ENCODE measurements at places on chromosomes 3 and 15.

DNA sequence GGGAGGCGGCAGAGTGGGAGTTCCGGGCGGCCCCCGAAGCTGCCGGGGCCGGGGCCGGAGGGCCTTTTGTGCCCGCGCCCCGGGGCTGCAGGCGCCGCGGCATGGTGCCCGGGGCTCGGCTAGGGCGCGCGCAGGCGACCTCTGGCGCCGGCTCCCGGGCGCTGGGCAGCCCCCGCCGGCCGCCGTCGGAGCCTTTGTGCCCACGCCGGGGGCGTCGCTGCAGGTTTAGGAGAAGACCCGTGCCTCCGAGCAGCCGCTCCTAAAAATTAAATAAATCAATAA, 299 bp downstream of the PAQR9 start:
- peak; percentile 45 for DNase-seq

GRCh38 chr15:68638953-68639515, 60.2 kb downstream of the CORO2B start:
- DNase-seq = no peak

DNA sequence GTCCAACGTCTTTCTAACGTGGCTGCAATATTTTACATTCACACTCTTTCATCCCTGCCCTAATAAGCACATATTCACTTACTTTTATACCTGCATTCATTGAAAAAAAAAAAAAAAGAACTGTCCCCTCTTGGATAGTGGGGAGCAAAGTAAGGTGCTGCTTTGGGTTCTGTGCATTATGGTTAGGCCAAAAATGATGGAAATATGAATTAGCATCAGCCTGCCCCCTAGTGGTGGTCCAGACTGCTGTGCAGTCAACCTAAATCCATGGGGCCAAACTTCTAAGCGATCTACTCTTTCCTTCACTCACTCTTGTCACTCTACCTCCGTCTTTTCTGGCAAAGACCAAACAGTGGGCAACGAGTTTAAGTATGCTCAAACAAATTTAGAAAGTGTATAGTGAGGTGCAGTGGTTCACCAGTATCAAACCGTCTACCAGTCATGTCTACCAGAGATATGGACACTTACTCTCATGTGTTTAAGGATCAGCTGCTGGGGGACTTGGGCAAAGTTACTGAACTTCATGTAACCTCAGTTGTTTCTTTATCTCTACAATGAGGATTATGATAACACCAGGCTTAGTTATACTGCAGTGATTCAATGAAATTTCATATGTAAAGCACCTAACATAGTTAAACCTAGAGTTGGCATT, 61.5 kb upstream of the GRM7 start:
- DNase-seq = no peak

- DNase-seq = no peak
Observed at GRCh38 chr3:134326760-134327593, 47.3 kb downstream of the AMOTL2 start.

GRCh38 chr15:29061746-29062145, 176.0 kb downstream of the APBA2 start:
- no peak for DNase-seq

GRCh38 chr3:143124601-143125520, 5.3 kb downstream of the CHST2 start:
- no peak for DNase-seq

DNA sequence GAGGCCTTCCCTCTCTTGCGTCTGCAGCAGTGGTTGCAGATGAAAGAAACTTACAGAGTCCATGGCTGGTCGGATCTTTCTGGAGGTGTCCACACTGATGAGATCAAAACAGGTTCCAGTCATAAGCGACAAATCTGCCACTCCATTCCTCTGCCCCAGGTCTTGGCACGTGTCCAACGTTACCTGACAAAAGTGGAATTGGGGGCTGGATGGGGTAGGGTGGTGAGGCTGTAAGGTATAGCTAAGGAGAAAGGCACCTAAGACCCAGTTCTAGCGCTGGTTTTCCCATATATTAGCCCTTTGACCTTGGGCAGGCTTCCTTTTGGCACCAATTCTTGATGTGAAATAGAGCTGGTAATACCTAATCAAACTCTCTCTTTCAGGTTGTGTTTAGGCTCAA, 11.0 kb downstream of the FAM43A start:
- DNase-seq = no peak

GRCh38 chr3:26652164-26652563, 29.6 kb downstream of the LRRC3B start:
- no peak for DNase-seq

DNA sequence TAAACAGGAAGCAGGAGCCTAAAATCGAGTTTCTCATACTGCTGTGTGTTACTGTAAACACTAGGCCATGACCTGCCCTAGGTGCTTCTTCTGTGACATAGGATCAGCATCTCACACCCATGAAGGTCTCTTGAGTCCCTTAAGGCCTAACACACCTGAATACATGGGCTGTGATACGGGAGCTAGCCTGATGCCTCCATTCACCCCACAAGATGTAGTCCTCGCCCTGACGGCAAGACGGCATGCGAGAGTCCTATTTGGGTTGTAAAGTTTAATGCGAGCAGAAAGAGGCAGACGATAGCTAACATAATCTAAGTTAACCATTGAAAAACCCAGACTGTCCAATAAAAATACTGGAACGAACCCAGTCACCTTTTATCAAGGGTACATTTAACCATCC, 241.1 kb upstream of the ICE2 start:
- no peak for DNase-seq

DNA sequence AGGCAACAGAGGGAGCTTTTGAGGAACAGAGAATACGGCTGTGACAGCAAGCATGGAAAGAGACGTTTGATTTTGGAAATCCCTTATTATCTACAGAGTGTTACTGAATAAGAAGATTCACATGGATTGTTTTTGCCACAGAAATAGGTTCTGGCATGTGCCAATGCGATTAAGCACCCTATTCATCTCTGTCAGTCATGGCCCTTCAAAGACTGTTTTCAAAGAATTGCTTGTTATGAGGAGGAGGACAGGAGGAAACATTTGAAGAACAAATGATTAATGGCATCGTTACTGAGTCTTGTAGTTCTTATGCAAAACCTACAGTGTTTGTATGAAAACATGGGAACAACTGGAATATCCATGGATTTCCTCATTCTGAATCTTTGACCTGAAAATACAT, 86.2 kb downstream of the EPHA6 start:
- no peak for DNase-seq

DNA sequence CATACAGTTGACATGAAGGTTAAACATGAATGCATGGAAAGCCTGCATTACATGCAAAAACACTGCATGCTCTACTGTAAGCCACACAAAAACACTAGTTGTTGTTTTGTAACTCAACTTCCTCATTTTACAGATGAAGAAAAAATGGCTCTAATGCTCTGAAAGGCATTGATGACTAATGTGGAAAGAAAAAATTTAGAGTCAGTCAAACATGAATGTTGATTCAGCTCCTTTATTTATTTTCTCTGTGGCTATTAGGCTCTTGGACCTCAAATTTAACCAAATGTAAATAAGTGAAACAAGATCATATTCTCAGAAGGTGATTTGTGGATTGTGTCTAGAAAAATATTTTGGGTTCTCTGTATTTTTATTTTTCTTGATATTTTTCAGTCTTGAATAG, 336.7 kb upstream of the ZNF717 start:
- no peak for DNase-seq

GRCh38 chr15:37044915-37045648, 55.3 kb downstream of the MEIS2 start:
- DNase-seq = no peak

GRCh38 chr3:14434498-14435151, 32.2 kb downstream of the SLC6A6 start:
- DNase-seq = no peak

DNA sequence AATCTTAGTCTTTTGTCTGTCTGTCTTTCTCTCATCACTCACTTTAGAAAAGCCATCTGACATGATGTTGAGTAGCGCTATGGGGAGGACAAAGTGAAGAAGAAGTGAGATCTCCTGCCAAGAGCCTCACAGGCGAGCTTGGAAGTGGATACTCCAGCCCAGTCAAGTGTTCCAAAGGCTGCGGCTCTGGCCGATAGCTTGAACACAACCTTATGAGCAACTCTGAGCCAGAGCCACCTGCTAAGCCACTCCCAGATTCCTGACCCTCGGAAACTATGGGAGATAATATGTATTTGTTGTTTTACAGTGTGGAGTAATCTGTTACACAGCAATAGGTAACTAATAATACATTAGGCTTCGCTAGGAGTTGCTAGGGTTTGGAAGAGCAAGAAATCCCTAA, 76.2 kb downstream of the MB21D2 start:
- no peak for DNase-seq

- no peak for DNase-seq
Observed at GRCh38 chr3:180694321-180694720, 15.0 kb upstream of the CCDC39 start.

DNA sequence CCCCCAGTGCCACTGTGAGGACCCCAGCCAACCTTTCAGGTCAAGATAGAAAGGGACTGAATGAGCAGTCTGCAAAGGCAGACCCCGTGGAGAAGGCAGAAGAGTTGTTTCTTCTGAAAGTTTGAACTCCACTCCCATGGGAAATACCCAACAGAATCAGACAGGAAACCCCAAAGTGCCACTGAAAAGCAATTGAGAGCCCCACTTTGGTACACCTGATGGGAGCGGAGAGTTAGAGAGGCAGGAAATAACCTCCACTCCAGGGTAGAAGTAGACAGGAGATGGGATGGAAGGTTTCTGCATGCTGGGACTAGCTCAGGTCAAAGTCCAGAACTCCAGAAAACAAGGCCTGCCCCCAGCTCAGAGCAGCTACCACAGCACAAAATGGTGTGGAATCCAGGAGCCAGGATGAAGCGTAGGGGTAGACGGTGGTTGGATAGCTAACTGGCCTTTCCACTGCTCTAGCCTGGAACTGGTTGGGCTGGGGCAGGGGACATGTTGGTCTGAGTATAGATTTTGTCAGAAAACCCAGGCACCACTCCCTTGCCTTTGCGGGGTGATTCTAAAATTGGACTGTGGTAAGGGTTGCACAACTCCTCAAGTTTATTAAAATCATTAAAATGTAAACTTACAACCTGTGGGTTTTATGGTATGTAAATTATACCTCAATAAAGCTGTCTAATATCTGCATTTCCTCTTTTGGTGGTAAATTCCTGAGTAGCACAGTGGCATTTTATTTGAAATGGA, 1.9 kb upstream of the RAB43 start:
- DNase-seq = no peak

GRCh38 chr3:114404590-114404989, 110.8 kb downstream of the TIGIT start:
- no peak for DNase-seq

GRCh38 chr15:40157778-40158447, 3.0 kb upstream of the BUB1B start:
- no peak for DNase-seq

DNA sequence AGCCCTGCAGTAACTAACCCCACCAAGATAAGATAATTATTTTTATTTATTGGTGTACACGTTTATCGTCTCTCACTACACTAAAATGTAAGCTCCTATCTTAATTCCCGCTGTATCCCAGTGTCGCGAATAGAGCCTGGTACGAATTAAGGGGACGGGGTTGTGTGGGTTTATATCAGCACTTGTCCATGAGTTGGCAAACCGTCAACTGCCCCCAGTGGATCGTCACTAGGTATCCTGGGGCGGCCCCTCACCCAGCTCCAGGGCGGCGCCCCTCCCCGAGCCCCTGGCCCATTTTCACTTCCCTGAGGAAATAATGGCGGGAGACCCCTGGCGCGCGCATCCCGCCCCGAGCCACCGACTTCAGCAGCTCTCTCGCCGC, 465 bp downstream of the RUVBL1 start:
- DNase-seq = no peak

- no peak for DNase-seq
Observed at GRCh38 chr15:36863570-36863969, 236.8 kb downstream of the MEIS2 start.

- no peak for DNase-seq
Observed at GRCh38 chr15:66356077-66356358, 467 bp downstream of the TIPIN start.

DNA sequence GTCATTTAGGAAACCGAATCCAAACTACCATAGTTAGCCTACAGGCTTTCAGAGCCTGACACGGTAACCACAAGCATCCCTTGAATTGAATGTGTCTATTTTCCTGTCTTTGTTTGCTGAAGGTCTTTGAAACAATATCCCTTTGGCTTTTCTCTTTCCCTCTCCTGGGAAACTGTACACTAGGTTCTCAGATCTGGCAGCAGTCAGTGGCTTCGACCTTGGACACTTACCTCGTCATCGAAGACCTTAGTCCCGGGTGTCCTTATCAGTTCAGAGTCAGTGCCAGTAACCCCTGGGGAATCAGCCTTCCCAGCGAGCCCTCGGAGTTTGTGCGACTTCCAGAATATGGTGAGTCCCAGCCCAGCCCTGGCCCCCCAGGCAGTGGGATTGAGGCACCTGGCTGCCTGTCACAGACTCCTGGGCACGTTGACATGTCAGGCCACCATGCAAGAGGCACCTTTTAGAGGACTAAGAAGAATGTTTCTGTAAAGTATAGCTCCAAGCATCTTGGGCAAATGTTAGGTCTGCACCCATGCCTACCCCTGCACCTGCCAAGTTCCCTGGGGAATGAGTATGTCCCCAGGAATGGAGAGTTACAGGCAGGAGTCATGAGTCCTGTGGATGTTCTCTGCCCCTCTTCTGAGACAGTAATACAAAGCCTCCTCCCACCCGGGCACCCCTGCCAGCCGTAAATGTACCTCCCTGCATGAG, 30.4 kb upstream of the UMPS start:
- DNase-seq = no peak

- no peak for DNase-seq
Observed at GRCh38 chr3:197486861-197487260, 68.9 kb downstream of the BDH1 start.
